Thoracic aorta (tissue), 2 donors: ENCODE measurements at places on chromosomes 3 and 15.

DNA sequence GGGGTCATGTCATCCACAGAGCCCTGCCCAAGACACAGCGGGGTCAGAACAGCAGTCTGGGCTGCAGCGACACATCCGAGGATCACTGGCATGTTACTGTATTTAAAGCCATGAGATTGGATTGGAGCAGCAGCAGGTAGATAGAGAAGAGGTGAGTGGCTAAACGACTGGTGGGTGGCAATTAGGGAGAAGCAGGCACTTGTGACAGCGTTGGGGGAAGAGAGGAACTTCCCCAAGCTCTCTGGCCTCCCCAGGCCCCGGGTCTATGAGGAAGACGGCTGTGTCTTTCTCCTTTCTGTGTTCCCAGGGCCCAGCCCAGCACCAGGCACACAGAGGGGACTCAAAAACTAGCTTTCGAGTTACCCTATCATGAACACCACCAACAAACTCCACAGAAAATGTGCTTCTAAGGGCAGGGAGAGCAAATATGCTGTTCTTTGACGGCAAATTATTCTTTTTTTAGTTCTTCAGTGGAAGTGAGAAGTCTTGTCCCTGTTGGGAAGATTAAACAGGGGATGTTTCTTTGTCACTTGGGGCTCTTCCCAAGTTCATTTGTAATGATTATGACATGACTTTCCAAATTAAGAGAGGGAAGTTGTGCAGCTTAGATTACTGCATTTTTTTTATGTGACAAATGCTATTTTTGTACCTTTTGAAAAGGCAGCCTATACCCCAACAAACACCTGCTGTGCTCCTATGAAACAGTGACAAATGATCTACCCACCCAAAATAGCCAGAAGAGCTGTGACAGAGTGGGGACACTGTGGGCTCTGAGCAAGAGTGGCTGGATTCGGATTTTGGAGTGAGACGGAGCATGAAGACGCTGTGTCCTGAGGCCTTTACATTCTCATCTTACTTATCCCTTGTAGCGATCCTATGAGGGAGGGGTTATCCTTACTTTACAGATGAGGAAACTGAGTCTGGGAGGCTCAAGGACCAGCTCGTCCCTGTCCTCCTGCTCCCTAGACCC is 7.2 kb upstream of the SYNM start:
- DNase-seq = no peak

DNA sequence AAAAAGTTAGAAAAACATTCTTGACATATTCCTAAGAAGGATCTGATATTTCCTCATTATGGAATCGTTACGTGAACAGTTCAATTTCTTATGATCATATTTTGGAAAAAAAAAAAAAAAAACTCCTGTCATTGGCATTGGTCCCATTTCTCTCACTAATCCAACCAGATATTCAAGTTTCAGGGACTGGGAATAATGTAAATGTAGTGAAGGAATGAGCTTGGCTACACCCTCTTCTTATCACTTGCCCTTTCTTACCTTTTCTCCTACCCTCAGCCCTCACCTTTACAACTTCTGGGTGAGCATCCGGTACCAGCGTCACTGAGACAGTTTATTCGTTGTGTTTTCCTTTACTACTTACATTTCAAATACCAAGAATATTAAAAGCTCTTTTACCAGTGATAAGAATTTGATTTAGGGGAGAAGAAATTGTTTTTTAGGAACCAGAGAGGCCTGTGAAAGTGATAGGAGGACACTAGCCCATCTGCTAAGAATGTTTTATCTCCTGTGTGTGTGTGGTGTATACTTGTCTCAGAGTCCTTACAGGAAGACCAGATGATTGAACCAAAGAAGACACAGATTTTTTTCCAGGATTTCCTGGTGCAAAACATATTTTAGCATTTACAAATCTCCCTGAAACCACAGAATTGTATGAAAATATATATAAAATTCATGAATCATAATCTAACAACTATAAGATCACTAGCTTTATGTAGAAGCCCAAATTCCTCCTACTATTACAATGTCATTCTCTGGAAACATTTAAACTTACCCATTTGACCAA is 946.7 kb downstream of the ZPLD1 start:
- no peak for DNase-seq

- no peak for DNase-seq
Measured at GRCh38 chr3:29683018-29683993, 402.4 kb downstream of the RBMS3 start.

- peak; percentile 26 for DNase-seq
Measured at GRCh38 chr3:87088993-87089841, 98.3 kb upstream of the VGLL3 start.

- no peak for DNase-seq
Measured at GRCh38 chr3:159144891-159145290, 343.0 kb downstream of the MFSD1 start.

- no peak for DNase-seq
Measured at GRCh38 chr3:130991126-130991525, 35.5 kb downstream of the ASTE1 start.

- no peak for DNase-seq
Measured at GRCh38 chr3:51896607-51897305, 6.4 kb downstream of the IQCF1 start.

DNA sequence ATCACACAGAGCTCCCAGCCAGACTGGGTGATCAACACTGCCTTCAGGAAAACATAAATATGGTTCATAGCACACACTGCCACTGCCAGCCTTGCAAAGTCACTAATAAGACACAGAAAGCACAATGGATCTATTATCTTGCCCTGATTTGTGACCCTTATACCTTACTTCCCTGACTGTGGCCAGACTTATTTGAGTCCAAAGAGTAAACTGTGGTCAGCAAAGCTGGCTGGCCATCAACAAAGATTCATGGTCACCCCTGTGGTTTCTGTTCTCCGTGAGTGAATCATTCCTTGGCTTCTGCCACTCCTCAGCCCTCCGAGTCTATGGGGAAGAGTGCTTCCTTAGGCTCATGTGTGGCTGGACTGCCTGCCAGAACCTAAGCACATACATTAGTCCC is 437.7 kb downstream of the RAP2B start:
- DNase-seq = no peak

GRCh38 chr15:28252831-28253230 is 69.1 kb downstream of the HERC2 start:
- DNase-seq = no peak

DNA sequence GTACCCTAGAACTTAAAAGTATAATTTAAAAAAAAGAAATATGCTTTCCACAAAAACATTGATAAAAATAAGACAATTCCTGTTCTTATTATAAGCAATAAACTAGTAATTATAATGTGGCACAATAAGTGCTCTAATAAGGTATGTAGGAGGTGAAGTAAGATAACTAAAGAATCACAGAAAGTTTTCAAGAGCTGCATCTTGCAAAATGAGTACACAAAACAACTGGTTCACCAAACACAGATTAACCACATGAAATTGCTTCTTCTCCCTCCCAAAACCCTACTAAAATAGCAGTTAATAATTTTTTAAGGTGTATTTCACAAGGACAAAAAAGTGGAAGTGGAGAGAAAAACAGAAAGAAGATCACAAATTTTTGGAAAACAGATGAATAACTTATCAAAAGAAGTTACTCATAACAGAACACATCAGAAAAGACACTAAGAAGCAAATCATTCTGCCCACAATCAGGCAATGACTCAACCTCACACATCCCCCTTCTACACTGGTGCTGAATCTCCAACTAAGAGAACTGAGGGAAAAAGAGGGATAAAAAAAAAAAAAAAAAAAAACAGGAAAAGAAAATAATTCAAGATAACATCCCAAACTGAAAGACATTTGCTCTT is 64.2 kb downstream of the TBC1D5 start:
- no peak for DNase-seq

DNA sequence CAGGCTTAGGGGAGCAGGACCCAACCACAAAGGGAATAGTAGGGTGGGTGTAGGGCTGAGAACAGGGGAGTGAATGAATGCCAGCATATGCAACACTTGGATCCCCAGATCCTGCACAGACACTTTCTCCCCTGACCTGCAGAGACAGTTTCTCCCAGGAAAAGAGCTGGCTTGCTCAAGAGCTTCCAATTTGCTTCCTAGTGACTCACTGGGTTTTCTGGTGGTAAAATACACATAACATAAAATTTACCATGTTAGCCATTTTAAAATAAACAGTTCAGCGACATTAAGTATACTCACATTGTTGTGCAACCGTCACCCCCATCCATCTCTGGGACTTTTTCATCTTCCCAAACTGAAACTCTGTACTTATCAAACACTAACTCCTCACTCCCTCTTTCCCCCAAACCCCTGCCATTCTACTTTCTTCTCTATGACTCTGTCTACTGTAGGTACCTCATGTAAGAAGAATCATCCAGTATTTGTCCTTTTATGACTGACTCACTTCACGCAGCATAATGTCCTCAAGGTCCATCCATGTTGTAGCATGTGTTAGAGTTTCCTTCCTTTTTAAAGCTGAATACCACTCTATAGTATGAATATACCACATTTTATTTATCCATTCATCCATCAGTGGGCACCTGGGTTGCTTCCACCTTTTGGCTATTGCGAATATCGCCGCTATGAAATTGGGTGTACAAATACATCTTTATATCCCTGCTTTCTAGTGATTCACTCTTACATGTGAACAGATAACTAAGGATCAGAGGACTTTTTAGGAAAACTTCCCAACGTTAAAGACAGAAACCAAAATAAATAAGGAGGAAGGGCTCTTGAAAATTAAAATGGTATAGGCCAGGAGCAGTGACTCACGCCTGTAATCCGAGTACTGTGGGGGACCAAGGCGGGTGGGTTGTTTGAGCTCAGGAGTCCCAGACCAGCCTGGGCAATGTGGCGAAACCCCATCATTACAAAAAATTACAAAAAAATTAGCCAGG is 95.6 kb upstream of the TJP1 start:
- no peak for DNase-seq

- no peak for DNase-seq
Measured at GRCh38 chr3:25903371-25904129, 113.7 kb downstream of the OXSM start.

- DNase-seq = no peak
Measured at GRCh38 chr3:22886439-22887068, 316.6 kb upstream of the UBE2E2 start.

GRCh38 chr3:37559461-37559860 is 302.2 kb upstream of the CTDSPL start:
- DNase-seq = no peak

DNA sequence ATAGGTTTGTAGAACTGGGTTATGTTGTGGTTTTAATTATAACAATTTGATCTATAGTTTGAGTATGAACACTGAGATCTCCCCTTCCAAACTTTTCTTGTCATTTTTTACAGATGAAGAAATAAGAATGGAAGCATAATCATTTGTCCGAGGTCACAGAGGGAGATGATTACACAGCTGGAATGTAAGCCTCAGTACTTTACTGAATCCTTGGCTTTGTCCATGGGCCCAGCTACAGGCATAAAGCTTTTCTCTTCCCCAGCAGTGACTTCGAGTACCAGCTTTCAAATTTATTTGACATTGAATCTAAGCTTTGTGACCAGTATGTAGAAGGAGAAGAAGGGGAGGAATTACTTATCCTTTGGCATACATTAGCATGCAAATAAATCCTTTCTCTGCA is 80.9 kb upstream of the DCBLD2 start:
- DNase-seq = no peak

- no peak for DNase-seq
Measured at GRCh38 chr3:99637016-99637367, 1.4 kb upstream of the COL8A1 start.

- no peak for DNase-seq
Measured at GRCh38 chr3:141812586-141812985, 49.4 kb downstream of the GRK7 start.

- no peak for DNase-seq
Measured at GRCh38 chr3:134083008-134083407, 53.3 kb upstream of the SLCO2A1 start.

DNA sequence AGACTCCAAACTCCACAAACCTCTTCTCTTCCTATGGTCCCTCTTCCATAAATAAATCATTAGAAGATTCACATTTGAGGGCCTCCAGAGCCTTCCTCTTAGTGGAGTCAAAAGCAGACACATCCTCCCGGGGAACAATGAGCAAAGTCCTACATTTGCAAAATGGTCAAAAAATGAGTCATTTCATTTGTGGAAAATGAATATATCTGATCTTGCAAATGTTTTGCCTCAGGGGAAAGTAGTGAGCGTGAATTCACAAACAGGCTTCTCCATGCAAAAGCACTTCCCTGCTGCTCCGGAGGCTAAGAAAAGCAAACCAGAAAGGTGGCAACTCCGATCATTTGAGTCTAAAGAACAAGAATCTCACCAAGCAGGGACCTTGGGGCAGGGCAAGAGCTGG is 86.7 kb upstream of the IQSEC1 start:
- DNase-seq = no peak

DNA sequence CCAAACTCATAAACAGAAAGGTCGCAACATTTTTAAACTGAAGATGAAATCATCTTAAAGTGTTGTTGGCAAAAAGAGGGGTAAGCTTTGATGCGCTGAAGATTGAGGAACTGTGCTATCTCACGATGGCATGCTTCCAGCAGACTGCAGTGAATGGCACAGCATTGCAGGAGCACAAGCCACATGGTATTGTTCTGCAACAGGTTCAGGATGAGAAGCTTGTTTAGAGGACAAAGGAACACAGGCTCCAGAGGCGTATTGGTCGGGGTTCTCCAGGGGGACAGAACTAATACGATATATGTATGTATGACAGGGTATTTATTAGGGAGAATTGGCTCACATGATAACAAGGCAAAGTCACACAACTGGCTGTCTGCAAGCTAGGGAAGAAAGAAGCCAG is 13.8 kb upstream of the PLD1 start:
- DNase-seq = no peak

- DNase-seq = no peak
Measured at GRCh38 chr3:35658686-35659085, 19.4 kb downstream of the ARPP21 start.

- no peak for DNase-seq
Measured at GRCh38 chr3:98328933-98329332, 24.7 kb upstream of the OR5K4 start.

- no peak for DNase-seq
Measured at GRCh38 chr15:64552281-64552948, 92.0 kb downstream of the ZNF609 start.

GRCh38 chr3:1010228-1010627 is 82.6 kb upstream of the CNTN6 start:
- no peak for DNase-seq

DNA sequence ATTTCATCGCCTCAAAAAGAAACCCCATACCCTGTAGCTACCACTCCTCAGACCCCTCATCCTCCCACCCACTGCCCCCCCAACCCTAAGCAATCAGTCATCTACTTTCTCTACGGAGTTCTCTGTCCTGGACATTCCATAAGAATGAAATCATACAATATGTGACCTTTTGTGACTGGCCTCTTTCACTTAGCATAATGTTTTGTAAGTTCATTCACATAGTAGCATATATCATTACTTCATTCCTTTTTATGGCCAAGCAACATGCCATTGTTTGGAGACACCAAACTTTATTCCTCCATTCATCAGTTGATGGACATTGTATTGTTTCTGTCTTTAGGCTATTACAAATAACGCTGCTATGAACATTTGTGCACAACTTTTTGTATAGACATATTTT is 64.2 kb downstream of the TNIK start:
- DNase-seq = no peak

GRCh38 chr3:151499168-151499567 is 38.3 kb upstream of the IGSF10 start:
- no peak for DNase-seq
